Inflammatory macrophage (primary cell): ENCODE measurements at places on chromosomes 7 and 10.

GRCh38 chr10:24277771-24278170 lies 68.8 kb downstream of the KIAA1217 start:
- DNase-seq, result no peak

GRCh38 chr7:139854803-139855497 lies 25.9 kb downstream of the TBXAS1 start:
- DNase-seq, result no peak

DNA sequence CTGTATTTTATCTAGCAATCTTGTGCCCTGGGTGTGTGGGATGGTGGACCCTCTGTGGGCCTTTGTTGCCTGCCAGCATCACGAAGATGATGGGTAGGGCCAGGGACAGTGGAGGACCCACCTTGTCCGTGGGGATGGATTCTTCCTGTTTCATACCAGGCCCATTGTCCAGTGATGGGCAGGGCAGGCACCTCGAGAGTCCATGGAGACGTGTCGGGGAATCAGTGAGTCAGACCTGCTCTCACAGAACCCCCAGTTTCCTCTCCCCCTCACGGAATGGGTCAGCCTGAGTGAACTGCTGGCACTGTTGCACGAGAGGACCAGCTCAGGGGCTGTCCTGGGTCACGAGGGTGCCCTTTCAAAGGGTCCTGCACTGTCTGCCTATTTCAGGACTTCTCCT lies 401.2 kb downstream of the RPS24 start:
- no peak for DNase-seq

DNA sequence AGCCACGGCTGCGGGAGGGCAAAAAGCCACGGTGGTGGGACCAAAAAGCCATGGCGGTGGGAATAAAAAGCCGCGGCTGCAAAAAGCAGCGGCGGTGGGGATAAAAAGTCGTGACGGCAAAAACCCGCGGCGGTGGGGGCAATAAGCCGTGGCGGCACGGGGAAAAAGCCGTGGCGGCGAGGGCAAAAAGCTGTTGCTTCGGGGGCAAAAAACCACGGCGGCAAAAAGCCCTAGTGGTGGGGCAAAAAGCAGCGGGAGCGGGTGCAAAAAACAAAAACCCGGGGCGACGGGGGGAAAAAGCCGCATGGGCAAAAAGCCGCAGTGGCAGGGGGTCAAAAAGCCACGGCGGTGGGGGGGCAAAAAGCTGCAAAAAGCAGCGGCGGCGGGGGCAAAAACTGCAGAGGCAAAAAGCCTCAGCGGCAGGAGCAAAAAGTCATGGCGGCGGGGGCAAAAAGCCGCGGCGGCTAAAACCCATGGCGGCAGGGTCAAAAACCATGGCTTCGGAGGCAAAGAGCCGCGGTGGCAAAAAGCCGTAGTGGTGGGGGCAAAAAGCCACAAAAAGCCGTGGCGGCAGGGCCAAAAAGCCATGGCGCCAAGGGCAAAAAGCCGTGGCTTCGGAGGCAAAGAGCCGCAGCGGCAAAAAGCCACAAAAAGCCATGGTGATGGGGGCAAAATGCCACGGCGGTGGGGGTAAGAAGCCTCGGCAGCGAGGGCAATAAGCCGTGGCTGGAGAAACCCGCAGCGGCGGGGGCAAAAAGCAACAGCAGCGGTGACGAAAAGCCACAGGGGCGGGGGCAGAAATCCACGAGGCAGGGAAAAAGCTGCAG lies 525.8 kb downstream of the ZNF33B start:
- DNase-seq, result no peak

GRCh38 chr10:61336831-61337230 lies 116.3 kb downstream of the TMEM26 start:
- no peak for DNase-seq

DNA sequence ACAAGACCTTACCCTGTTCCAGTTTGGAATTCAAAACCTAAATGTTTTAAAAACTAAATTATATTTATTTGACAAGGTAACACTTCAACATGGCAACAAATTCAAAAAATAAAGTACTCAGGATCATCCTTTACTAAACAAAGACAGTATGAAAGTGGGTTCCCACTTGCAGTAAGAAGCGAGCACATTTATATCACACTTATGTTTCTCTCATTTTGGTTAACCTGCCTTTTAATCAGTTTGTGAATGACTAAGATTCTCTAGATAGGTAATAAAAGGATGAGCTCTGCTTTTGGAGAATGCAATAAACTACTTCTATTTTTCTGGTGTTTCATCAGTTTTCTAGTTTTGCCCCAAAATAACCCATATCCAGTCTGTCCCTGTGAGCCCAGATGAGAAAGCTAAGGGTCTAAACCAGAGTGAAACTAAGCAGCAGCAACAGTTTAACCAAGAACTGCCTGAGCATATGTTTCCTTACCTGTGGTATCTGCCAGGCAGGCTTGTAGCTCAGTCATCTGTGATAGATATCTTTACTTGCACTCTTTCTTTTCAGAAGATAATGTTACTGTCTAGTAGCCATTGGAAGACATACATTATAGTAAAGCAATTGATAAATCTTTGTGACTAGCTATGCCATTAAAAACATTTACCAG lies 64.1 kb downstream of the ABLIM1 start:
- no peak for DNase-seq

GRCh38 chr7:1741751-1742554 lies 71.9 kb downstream of the ELFN1 start:
- peak; percentile 30 for DNase-seq

DNA sequence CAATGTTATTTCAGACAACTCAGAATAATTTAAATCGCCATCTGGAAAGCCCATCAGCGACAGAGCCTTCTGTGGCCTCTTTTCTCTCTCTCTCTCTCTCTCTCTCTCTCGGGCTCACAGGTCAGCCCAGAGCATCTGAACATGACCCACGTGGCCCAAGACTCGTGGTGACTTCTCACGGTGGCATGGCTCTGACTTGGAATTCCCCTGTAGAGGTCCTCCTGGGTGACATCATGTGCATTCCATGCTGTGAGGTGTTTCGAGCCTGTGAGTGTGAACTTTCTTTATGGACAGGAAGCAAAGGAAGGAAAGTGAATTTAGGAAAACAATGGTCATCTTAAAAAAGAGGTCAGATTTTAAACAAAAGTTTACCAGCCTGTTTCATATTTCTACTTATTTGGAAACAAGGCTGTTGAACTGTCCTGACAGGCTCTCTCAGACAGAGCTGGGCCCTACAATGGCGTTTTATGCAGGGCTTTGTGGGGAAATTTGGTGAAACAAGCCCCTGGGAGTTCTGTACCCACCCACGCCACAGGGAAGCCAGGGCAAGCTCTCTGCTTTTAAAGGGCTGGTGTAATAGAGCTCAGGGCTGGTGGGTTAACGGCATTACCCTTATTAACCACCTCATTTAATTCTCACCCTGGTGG lies 359.7 kb upstream of the ZNF32 start:
- DNase-seq, result no peak

DNA sequence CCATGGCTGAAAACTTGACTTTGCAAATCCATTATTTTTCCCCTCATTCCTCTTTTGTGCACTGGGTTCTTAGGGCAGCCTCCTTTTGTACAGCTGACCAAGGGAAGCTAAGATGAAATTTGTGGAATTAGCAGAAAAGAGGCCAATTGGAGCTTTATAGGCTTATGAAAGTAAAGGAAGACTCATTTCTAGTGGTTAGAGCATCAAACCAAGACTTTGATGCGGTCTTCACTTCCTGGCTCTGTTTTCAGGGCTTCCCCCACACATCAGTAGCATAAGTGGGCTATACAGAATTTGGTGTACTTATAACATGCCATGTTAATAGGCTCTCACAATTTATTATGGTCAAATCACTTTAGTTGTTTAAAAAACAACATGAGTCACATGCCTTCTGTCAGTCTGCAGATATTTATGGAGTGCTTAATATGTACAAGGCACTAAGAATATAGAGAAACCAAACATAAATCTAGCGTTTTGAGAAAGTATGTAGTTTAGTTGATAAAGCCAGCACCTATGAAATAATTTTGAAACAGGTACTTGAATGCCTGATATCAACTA lies 5.7 kb downstream of the AUTS2 start:
- no peak for DNase-seq

- no peak for DNase-seq
These were observed 1.0 kb downstream of the BCL7B start for GRCh38 chr7:73556208-73557107.

GRCh38 chr10:47456794-47457527 lies 27.0 kb downstream of the ANXA8 start:
- no peak for DNase-seq

- DNase-seq, result no peak
These were observed 48.7 kb upstream of the CNTNAP2 start for GRCh38 chr7:146067880-146068279.

DNA sequence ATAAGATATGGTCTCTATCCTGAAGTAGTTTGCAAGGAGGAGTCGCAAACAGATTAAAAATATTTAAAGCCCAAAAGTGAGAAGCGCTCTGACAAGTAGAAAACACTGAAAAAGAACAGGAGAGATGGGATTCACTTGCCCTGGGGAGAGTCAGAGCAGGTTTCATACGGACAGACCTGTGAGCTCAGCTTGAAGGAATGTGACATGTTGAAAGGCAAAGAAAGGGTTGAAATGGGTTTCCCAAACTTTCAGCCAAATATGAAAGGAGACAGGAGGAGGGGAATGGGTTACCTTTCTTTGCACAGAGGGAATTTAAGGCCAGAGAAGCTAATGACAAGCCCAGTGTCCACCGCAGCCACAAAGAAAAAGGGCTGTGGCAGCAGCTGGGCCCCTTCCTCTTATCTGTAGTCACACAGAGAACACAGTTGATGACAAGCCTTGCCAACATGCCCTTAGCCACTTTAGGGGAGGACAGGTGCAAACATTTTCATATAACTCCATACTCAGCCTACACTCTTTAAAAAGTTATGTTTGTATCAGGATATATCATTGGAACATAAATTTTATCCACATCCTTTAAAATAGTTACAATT lies 14.9 kb downstream of the HOXA1 start:
- DNase-seq, result no peak
